ENCODE measurements at places on chromosomes 3 and 15.

DNA sequence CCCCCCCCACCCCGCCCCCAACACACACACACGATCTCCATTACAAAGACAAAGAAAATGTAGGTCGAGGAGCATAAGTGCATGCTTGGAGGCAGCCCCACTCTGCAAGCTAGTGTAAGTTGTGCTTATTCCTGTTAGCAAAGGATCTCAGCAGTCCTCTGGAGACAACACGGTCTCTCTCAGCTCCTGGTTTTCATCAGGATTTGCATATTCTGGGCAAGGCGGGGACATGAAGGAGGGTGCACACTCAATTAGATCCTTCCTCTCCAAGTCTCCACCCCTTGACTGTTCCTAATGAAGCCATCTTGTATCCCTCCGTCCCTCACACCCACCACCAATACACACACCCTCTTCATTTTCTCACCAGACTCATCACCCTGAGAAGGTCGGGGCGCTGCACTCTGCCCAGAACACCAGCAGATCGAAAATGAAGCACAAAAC is 63.8 kb downstream of the MRPL46 start:
- no peak for DNase-seq

GRCh38 chr3:117005274-117005673 is 295.7 kb downstream of the TUSC7 start:
- no peak for DNase-seq

DNA sequence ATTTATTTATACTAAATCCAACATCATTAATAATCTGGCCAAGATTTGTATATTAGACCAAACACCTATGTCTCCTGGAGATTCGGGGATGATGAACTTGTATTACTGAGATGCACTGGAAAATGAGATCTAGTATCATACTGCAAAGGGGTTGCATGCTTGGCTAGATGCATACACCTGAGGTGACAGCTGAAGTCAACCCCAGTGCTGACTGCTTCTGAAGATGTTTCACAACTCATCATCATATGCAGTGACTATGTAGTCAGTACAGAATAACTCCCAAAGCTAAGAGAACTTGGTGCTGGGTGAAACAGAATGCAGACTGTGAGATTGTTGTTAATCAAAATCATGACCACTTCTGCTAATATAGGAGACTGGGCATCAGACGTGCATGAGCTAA is 1114.2 kb downstream of the NSUN3 start:
- DNase-seq = no peak

GRCh38 chr3:149235599-149236424 is 14.2 kb upstream of the CP start:
- DNase-seq = no peak

DNA sequence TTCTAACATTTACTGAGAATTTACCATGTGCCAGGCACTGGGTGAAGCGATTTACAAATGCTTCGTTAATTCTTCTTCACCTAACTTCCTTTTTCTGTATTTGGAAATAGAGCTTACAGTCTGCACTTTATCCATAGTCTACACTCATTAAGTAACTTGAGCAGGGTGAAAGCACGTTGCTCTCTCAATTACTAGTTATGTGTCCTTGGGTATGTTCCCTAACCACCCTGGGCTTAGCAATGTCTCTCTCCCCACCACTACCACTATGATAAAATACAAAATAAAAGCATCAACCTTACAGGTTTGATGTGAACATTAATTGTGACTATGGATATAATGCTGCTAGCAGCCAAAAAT is 172.9 kb upstream of the SLC2A2 start:
- no peak for DNase-seq

DNA sequence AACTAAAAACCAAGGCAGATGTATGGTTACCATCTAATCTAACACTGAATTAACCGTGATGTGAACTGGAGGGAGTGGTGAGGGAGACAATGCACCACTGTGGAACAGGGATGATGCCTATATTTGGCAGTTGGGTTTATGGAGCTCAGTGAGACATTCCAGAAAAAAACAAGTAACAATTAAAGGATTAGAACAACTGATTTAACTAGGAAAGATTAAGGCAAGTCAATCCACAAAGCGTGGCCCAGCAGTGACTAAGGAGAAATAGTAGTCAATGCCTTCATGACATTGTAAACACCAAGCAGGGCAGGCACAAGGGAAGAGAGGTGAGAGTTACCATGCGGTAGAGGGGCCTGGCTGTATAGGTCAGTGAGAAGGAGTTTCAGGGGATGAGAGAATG is 38.1 kb downstream of the CHAC1 start:
- no peak for DNase-seq

GRCh38 chr3:53361852-53362251 is 14.5 kb upstream of the DCP1A start:
- DNase-seq = no peak

DNA sequence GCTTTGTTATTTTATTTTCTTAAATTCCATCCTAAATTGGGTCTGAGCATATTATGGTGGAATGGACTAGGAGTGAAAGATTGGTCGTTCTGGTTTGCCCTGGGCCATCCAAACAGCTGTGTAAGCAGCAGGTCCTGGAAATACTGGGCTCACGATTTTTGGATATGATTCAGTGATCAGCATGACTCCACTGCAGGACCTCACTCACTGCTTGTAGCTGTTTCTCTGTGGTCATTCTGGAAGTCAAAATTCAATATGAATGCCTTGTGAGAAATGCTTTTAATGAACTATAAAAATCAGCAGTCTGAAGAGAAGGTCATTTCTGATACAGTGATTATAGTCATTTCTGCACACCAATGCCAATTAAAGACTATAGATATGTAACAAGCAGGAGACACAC is 185.0 kb downstream of the RBMS3 start:
- DNase-seq = no peak

DNA sequence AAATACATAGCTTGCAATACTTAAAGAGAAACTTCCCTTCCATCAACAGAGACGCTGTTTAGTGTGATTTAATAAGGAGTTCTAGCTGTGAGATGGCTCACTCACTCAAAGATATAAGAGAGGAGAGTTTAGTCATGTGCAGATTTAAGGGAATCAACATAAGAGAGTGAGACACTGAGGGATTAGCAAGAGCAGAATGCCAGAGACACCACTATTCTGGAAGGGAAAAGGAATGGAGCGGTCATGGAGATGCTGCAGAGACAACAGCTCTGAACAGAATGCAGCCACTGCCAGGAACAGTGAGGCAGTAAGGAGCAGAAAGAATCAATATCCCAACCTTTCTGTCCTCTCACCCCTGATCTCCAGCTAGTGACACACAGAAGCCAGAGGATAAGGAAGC is 248.8 kb downstream of the MBNL1 start:
- no peak for DNase-seq

- no peak for DNase-seq
These were observed 49.4 kb upstream of the ACVR2B start for GRCh38 chr3:38404286-38404685.
